RPMI7951 (cell line): ENCODE measurements at places on chromosomes 2 and 18.

GRCh38 chr2:2805263-2805662, 474.2 kb upstream of the MYT1L start:
- no peak for DNase-seq

GRCh38 chr2:220396287-220396686, 768.9 kb downstream of the SLC4A3 start:
- DNase-seq: peak; percentile 71

DNA sequence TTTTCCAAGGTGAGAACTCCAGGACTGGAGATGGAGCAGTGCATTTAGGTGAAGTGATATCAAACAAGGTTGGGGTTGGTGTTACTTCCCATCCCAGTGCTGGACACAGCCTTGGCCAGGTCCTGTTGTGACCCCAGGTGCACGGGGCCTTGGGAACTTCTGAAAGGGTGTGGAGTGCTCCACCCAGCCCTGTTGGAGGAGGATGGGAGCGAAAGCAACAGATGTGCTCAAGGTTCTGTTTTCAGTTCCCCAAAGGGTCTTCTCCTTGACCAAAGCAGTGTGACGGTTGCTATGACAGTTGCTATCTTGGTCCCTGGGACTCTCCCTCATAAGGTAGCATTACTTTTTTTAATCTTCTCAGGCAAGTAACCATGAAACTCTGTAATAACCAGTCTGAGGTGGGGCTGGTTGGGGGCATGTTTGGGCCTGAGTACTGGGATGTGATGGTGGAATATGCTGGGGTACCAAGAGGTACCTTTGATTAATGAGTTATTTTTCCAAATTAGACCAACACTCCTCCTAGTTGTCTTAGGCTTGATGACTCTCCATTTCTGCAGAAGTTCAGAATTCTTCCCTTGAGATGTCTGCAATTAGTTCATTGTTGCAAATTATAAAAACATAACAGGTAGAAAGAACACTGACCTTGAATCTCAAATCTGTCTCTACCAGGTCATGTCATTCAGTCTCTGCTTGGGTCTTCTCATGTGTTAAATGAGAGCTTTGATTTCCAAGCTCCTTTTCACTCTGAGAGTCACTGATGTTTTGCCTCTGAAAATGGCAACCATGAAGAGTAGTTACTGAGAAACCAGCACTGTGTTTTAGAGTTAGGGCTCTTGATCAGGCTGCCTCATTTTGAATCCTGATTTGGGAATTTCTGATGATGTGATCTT, 154.5 kb downstream of the RPIA start:
- no peak for DNase-seq

GRCh38 chr2:18267501-18267900, 293.0 kb downstream of the RDH14 start:
- DNase-seq: peak; percentile 18

GRCh38 chr2:471560-471959, 183.7 kb upstream of the ALKAL2 start:
- no peak for DNase-seq

DNA sequence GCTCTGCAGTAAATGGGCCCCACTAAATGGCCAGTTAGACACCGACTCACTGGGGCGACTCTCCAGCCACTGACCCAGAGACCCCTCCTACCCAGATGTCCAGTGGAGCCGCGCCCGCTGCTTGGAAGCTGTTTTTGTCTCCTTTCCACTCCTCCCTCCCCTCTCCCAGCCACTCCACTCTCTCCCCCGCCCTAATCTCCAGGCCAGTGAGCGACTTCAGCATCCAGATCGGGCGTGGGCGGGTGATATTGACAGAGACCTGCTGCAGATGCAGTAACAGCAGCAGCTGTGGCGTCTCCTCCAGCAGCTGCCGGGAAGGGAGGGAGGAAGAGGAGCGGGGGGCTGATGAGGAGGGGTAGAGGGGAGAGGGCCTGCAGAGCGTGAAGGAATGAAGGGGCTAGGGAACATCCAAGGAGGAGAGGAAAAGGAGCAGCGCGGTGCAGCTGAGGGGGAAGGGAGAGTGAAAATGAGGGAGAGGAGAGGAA, at the start of gene SCN7A:
SCN7A (minus strand) TSS at position 110 of the 485 bp plus-strand sequence. CDS start 16,553 bp downstream, outside the sequence.
- DNase-seq: peak; percentile 2

- peak; percentile 78 for DNase-seq
These were observed 337.9 kb upstream of the SLC39A10 start for GRCh38 chr2:195319112-195319460.
